ENCODE measurements at places on chromosomes 4 and X.

- no peak for DNase-seq
Observed at GRCh38 chr4:174248407-174248806, 35.1 kb downstream of the FBXO8 start.

- no peak for DNase-seq
Observed at GRCh38 chr4:88939697-88940096, 117.3 kb downstream of the FAM13A start.

- DNase-seq: no peak
Observed at GRCh38 chr4:78214078-78214477, 157.0 kb downstream of the FRAS1 start.

GRCh38 chr4:114547340-114548134 lies 51.1 kb upstream of the UGT8 start:
- DNase-seq: no peak

GRCh38 chr4:145177511-145177905 lies 2.9 kb downstream of the OTUD4 start:
- no peak for DNase-seq

GRCh38 chr4:90002441-90003062 lies 107.9 kb downstream of the MMRN1 start:
- DNase-seq: no peak
